ENCODE measurements at places on chromosomes 7 and 10. TPM values are rescaled to one million over a fixed set of nuclear protein-coding genes. Genes with fewer than 3 reads are reported as not detected.

DNA sequence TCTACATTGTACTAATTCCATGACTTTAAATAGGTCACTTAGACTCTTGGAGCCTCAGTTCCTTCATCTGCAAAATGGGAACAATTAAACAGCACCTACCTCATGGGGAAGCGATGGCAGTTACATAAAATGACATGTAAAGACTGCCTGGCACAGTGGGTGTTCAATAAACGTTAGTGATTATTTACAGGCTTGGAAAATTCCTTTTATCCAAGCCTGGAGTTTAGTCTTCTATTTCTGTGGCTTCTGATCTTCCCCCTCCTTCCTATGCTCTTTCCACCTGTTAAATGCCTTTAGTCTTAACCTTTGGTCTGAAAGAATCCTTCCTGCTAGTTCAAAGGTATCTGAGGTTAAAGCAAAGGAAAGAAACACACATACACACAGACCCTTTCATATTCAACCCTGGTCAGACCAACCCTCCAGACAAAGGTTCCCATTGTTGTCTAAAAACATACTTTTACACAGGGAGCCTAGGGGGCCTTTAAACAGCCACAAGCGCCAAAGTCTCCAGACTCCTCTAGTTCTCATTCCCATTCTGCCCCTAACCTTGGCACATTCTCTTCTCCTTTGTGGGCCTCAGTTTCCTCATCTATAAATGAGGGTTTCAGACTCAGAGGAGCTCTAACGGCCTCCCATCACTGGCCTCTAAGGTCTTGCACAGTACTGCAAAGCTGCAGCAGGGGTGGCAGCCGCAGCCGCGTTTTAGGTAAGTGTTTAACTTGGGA, 21.4 kb downstream of the SORBS1 start:
- DNase-seq = no peak

GRCh38 chr10:110354322-110354766, 49.6 kb upstream of the SMNDC1 start:
- DNase-seq = peak; percentile 58

DNA sequence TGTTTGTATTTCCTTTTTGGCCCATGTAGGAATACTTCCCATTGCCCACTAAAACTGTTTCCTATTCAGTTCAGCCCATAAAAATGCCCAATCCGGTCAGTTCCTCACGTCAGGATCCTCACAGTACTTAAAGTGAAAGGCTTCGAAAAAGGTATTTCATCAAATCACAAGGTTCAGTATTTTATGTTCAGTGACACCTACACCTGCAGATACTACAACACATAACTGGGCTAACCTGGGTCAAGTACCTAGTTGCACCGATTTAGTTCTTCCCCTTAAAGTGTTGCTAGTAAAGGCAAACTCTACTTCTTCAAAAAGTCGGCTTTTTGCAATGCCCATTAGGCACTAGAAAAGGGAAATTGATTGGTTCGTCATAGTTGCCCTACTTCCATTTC, 1.1 kb downstream of the SNX13 start:
- DNase-seq = no peak

- no peak for DNase-seq
Observed at GRCh38 chr10:127283576-127283975, 87.2 kb upstream of the INSYN2A start.

- DNase-seq = no peak
Observed at GRCh38 chr10:17808971-17809841, at the start of gene MRC1. Gene MRC1 (plus strand): TSS chr10:17809348. CDS start chr10:17809466, 118 bp downstream.

DNA sequence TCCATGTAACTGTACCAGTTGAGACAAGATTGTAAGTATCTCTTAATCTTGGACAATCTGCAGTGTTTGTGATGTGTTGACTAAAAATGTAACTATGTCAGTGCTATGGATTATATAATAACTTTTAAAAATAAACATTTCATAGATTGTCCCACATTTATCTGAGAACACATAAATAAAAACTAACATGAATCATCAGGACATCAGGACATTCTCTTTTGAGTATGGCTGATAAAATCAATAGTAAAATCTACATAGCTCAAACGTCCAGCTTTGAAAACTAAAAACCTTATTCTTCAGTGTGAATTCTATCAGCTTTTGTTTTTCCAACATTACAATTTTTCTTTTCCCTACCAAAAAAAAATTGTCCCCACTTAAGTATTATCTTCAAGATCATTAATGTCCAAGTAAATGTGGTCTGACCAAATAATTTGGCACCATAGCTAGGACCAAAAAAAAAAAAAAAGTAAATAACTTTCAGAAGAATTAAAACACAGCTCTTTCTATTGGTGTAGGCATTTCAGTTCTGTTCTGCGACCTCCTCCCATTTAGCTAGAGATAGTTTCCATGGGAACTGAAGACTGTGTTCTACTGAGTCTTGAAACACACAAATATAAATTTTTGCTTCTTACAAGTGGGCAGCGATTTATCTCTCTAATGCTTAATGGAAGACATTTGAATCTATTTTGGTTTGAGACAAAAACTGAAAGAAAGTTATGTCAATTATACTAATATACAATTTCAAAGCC, 123.0 kb upstream of the SGCE start:
- no peak for DNase-seq

- DNase-seq = no peak
Observed at GRCh38 chr10:82680608-82681007, 805.6 kb downstream of the NRG3 start.

Gene LIPJ
- not detected for total RNA-seq

GRCh38 chr7:7922684-7923385, 45.8 kb upstream of the GLCCI1 start:
- DNase-seq = no peak

DNA sequence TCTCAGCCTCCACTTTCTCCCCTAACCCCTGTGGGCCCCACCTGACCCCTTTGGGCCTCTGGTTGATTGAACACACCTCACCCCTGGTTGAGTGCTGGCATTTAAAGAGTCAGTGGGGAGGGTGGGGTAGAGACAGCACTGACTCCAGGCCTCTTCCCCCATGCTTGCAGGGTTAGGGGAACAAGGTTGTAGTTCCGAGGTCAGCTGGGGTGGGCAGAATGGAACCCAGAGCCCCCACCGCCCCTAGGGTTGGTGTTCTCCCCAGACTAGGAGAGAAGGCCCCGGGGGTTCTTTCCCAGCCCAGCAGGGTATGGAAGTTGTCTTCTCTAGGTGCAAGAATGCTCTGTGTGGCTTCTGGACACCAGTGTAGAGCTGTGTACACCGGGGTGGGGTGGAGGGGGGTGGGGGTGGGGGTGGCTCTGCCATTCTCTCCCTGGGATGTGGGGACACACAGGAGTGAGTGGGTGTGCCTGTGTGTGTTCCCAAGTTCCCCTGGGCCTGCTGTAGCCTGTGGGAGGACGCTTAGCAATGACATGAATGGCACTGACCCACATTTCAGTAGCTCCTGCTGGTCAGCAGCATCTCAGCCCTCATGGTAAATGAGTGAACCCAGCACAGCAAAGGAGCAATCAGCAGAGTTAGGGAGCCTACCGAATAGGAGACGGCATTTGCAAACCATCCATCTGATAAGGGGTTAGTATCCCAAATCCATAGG, 33.6 kb downstream of the PRF1 start:
- no peak for DNase-seq

DNA sequence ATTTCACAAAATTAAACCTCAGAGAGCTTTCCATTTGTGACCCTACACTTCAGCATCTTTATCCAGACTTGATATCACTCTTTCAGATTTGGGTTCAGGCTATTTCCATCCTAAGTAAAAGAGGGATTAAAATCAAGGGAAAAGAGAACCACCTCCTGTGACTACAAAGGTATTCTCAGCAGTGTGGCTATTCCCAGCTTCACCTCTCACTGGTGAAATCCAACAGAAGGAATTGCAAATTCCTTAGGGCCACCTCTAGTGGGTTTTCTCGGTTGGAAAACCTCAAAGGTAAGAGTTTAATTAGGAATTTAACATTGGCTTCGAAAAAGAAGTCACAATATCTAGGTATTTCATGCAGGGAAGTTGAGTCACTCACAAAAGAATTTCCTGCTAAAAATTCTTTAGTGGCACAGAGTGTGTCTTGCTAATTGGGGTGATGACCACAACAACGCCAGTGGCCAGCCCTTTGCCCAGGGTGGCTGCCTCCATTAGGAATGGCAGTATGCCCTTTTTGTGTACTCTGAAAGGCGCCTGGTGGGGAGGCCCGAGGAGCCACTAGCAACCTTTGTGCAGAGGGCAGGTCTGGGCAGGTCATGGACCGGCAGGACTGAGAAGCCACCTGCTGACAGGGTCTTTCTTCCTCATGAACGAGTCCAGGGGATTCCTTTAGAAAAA, 52.2 kb downstream of the SEM1 start:
- DNase-seq = peak; percentile 57

Gene GUSB
- 41.4 TPM for total RNA-seq

DNA sequence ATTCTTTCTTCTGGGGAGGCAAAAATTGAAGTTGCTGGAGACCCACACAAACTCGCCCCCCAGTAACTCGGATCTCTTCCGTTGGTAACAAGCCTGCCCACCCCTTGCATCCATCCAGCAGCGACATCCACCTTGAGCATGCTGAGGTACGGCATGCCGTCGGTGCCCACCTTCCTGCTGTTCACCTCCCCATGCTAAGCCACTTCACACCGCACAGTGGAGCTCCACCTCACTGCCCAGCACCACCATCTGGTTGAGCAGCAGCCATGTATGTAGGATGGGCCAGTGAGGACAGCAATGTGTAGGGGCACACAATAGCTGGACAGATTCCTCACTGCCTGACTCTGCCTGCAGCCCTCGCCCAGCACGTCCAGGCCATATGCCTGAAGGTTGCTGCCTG, 138.1 kb upstream of the ZNF92 start:
- DNase-seq = no peak
